Osteoblast (primary cell): ENCODE measurements at places on chromosomes 2 and 18. TPM values are rescaled to one million over a fixed set of nuclear protein-coding genes. Genes with fewer than 3 reads are reported as not detected.

SCN1A gene
- 0.59 and 0.72 TPM in 2 replicates for total RNA-seq

HES6 gene
- 1.8 and 4.0 TPM in 2 replicates for total RNA-seq

UGT1A4 gene
- not detected in 2 replicates for total RNA-seq

XDH gene
- under 0.01 TPM in 2 replicates for total RNA-seq

TBR1 gene
- under 0.01 TPM in 1 of 2 replicates, not detected in the other for total RNA-seq

DSG3 gene
- 1.4 and 1.8 TPM in 2 replicates for total RNA-seq

PPP1R1C gene
- 0.29 and 0.36 TPM in 2 replicates for total RNA-seq

RTP5 gene
- total RNA-seq = not detected in 2 replicates

GRB14 gene
- total RNA-seq = 0.72 and 0.88 TPM in 2 replicates

SNRNP200 gene
- 42.7 and 44.2 TPM in 2 replicates for total RNA-seq

MC2R gene
- not detected in 2 replicates for total RNA-seq

GRCh38 chr2:238695538-238695937 lies 152.3 kb upstream of the TWIST2 start:
- no peak for DNase-seq

DNA sequence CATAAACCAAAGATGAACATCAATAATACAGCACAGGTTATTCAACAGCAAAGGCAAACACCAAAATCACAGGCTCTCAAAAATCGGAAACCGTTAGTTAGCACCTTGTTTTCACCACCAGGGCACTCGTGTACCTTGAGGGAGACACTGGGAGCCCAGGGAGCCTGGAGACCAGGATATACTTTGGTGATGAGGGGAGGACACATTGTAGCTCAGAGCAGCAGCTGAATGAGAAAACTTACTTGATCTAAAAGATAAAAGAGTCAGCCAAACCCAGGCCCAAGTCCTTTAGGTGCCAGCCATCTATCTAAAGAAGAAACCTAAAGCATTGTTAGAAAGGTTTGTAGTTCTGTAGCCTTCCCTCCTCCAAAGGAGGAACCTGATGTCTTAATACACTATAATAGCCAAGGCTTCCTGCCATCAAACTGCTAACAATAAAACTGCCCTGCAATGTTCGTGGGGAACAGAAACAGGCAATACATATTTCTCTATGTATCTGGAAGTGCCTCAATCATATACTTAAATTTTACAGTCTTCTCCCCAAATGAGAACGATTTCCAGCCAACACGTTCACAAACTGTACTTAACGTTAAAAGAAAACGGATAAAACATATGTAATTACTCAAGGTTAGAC lies 19.3 kb downstream of the BCL11A start:
- no peak for DNase-seq

GRCh38 chr2:158414538-158414937 lies 42.0 kb downstream of the CCDC148 start:
- peak; percentile 68 for DNase-seq

DNA sequence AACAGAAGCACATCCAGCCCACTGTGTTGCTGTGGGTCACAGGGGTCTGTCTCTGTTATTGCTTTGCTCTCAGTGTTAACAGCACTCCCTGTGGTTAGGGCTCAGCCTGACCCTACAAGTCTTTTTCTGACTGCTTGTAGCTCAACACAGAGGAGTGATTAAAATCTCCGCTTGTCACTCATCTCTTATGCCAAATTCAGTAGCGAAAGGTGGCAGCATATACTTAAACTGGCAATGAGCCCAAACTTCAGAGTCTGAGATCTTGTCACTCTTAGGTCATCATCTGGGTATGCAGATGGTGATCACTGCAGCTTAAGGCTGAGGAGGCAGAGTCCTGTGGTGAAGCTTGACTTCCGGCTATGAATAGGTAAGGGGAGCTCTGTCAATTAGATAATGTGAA lies 63.3 kb upstream of the CSRNP3 start:
- no peak for DNase-seq

- no peak for DNase-seq
These were observed 223.8 kb upstream of the SYT4 start for GRCh38 chr18:43501099-43501498.

DNA sequence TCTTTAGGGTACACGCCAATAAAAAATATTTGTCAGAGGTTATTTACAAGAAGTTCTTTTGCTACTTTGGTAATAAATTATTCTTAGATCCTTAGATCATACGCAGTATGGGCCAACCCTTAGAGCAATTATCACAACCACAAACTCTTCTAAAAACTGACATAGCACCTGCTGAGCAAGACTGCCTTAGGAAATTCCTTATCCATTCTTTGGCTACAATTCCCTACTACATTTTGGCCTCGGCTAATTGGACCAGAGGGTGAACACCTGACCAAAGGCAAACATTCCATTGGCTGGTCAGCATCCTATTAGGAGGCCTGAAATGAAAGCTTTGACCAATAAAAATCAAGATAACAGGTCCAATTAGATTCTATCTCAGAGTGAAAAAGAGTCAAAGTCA lies 147.6 kb upstream of the CCDC68 start:
- DNase-seq = no peak

- DNase-seq = no peak
These were observed 1.8 kb downstream of the NGEF start for GRCh38 chr2:233011268-233011650.

GRCh38 chr18:35578481-35578880 lies 3.1 kb upstream of the GALNT1 start:
- DNase-seq = peak; percentile 52

DNA sequence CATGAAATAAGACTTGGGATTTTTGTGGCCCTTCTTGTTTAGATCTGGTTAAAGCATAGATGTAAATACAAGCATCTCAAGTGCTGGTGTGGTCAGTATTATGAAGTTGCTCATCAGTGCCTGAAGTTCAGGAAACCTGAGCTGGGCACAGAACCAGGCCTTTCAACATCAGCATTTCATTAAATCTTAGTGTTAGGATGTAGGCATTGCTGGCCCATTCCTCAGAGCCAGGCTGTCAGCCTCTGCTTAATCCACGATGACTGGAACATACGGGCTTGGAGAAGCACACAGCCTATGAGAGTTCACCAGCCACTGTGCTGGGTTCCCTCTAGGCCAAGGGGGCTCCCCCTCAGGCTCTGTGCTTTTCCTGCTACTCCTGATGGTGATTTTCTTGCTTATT lies 270.2 kb downstream of the EN1 start:
- peak; percentile 66 for DNase-seq

DNA sequence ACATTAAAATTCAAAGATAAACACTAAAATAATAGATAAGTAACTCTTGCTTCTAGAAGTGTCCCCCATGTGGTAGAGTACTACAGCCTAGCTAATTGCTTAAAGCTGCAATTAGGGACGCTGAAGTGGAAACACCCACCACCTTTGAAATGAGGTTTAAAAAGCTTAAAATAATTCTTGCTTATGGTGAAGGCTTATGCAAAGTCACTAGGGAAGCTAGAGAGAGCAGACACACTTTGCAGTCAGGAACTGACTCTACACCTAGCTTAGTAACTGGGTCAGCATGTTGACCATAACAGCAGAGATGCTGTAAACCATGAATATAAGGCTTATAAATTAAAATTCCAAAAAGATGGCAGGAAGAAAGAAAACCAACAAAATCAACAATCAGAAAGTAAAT lies 65.4 kb upstream of the DSG1 start:
- no peak for DNase-seq

- DNase-seq = no peak
These were observed 196.7 kb downstream of the SH3BP4 start for GRCh38 chr2:235148201-235149170.

- no peak for DNase-seq
These were observed 25.0 kb downstream of the CELF4 start for GRCh38 chr18:37540424-37541138.

- DNase-seq = peak; percentile 37
These were observed 9.6 kb upstream of the FAHD2A start for GRCh38 chr2:95392730-95393455.

- no peak for DNase-seq
These were observed 66.7 kb downstream of the ZC3H6 start for GRCh38 chr2:112342067-112342550.

GRCh38 chr2:219415580-219416234 lies 2.5 kb upstream of the DES start:
- DNase-seq = peak; percentile 70

- no peak for DNase-seq
These were observed 212.2 kb downstream of the CAMKMT start for GRCh38 chr2:44573996-44574395.

- no peak for DNase-seq
These were observed 168.1 kb downstream of the ETAA1 start for GRCh38 chr2:67565262-67565661.

DNA sequence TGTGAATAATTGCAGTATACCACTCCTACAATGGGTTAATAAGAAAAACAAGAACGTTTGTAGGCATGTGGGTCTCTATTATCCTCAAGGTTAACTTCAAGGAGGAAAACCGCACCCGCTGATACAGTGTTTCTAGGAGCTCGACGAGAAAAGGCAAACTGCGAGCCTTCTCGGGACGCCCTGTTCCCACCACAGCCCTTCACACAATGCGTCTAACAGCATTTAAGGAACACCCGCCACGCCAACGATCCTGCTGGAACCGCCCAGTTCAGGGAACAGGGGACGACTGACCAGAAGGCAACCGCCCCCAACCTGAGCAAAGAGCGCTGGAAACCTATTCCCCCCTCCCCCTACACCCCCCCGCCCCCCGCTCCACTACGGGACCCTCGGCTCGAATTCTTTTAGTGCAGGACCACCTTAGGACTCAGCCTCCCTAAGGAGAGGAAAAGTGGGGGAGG lies 710 bp upstream of the TMSB10 start:
- peak; percentile 80 for DNase-seq

DNA sequence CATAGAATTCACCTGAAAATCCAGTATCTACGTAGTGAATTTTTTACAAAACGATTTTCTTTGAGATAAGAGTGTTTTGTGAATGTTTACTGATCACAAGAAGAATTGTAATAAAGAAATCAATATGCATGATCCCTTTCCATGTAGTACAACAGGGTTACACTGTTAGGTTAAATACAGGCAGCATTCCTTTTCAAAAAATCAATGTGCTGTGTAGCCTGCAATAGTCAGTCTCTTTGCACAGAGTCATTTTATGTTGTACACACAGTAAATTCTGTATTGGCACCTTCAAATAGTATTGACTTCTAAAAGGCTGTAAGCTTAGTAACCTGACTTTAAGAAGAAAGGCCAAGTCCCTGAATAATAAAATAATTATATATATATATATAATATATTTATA lies 63.3 kb downstream of the ZNF407 start:
- no peak for DNase-seq

DNA sequence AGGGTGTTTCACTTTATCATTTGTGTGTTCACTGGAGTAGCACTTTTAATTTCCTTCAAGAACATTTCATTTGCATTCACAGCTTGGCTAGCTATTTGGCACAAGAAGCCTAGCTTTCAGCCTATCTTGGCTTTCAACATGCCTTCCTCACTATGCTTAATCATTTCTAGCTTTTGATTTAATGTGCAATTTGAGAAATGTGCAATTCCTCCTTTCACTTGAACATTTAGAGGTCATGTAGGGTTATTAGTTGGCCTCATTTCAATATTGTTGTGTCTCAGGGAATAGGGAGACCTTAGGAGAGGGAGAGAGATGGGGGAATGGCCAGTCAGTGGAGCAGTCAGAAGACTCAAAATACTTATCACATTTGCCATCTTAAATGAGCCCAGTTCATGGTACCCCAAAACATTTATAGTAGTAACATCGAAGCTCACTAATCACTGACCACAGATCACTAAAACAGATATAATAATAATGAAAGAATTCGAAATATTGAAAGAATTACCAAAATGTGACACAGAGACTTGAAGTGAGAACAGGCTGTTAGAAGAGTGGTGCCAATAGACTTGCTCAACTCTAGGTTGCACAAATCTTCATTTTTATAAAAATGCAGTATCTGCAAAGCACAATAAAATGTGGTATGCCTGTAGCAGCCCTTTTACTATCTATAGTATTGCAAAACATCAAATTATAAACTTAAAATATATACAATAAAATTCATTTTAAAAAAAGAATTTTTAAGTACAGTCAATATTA lies 561.2 kb downstream of the METTL4 start:
- DNase-seq = no peak

DNA sequence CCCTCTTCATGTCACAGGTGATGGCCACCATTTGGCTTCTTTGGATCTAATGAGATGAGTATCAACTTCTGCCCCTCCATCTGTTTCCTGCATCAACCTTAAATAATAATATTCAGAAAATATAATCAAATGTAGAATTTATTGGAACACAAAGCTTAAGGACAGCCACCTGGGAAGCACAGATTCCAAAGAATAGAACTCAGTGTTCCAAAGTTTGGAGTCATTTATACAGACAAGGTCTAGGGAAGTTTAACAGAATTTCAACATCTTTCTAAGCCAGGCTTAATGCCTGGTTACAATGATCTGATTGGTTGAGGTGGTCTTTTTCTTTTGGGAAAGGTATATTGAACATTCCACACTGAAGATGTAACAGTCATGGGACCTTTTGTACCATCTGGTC lies 218.0 kb upstream of the PIEZO2 start:
- DNase-seq = no peak

DNA sequence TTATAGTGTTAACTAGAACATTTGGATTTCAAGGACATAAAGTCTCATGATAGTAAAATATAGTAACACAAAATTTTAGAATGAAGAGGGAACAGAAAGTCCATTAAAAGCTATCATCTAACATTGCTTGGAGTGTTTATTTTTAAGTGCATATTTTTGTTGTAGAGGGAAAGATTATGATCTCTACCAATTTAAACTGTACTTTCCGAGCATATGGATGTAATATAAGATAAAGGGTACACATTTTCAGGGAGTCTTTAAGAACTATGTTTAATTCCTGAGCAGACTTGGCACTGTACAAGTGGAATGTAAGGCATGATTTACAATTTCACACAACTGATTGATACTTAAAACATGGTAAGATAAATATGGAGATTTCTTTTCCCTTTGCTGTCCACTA lies 34.2 kb upstream of the ZNF804A start:
- DNase-seq = no peak

- no peak for DNase-seq
These were observed 41.9 kb upstream of the TMEM17 start for GRCh38 chr2:62547854-62548253.

DNA sequence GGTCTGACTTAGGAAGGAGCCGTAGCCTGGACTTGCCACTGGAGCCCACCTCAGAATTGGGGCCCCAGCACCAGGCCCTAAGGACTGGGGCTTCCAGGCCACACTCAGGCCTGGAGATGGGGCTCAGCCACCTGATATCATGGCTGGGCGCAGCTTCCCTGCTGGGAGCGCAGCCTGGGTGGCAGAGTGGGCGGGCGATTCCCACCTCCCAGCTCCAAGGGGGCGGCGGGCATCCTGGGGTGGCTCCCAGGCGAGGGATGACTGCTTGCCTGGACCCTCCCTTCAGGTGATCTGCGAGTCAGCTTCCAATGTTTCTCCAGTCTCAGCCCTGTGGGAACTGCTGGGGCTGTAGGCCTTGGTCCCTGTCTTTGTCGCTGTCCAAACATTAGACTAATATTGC lies 20.1 kb downstream of the GPR35 start:
- no peak for DNase-seq

DNA sequence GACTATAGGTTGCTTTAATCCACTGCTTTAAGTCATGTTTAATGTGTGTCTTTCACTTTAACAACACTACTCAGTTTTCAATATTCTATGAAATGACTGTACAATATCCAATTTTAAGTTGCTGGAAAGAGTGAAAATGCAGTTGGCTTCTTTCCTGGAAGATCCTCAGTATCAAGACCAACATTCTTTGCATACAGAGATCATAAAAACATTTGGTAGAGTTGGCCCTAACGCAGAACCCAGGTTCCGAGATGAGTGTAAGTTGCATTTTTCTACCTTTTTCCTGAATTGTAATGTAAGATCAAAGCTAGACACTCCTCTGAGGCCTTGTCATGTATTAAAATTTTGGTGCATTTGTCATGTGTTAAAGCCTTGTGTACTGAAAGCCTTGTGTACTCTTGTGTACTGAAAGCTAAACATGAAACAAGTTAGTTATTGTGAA lies 42.9 kb upstream of the TNFRSF11A start:
- peak; percentile 30 for DNase-seq

- DNase-seq = peak; percentile 97
These were observed 48.0 kb upstream of the ID2 start for GRCh38 chr2:8633735-8634313.
